ENCODE measurements at places on chromosomes 5 and 9.

- no peak for DNase-seq
Measured at GRCh38 chr9:104494808-104495207, 9.3 kb upstream of the OR13F1 start.

GRCh38 chr5:67802766-67803165 lies 412.8 kb upstream of the PIK3R1 start:
- DNase-seq = no peak

GRCh38 chr5:31754741-31755675 lies 116.1 kb downstream of the PDZD2 start:
- DNase-seq = no peak

DNA sequence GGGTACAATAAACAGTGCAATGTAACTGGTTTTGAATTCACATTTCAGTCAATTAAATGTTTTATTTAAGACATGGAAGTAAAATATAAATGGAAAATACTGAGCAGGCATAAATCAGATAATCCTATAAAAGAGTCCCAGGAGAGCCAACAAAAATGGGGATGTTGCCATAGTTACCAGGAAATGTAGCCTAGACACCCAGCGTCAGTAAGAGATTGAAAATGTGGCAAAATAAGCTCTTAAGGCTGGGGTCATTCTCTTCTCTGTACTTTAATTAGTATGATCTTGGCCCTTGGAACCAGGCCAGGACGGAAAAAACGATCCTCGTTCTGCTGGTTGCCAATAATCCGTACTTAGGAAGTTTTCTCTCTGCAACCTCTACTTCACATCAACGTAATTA lies 18.9 kb upstream of the RASEF start:
- DNase-seq = no peak

DNA sequence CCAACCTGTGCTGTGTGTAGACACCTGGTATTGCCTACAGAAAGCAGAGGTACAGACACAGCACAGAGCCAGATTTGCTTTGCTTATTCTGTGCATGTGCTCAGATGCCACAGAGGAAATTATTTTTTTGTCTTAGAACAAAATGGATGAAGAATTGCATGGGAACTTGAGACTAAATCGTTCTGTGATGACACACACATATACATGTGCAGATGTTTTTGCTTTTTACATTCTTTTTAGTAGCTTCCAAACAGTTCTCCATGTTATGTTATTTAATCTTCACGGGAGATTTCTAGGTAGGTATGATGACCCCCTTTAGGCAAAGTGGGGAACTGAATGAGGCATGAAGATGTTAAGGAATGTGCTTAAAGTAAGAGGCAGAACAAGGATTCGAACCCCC lies 221.5 kb upstream of the PANK3 start:
- no peak for DNase-seq

DNA sequence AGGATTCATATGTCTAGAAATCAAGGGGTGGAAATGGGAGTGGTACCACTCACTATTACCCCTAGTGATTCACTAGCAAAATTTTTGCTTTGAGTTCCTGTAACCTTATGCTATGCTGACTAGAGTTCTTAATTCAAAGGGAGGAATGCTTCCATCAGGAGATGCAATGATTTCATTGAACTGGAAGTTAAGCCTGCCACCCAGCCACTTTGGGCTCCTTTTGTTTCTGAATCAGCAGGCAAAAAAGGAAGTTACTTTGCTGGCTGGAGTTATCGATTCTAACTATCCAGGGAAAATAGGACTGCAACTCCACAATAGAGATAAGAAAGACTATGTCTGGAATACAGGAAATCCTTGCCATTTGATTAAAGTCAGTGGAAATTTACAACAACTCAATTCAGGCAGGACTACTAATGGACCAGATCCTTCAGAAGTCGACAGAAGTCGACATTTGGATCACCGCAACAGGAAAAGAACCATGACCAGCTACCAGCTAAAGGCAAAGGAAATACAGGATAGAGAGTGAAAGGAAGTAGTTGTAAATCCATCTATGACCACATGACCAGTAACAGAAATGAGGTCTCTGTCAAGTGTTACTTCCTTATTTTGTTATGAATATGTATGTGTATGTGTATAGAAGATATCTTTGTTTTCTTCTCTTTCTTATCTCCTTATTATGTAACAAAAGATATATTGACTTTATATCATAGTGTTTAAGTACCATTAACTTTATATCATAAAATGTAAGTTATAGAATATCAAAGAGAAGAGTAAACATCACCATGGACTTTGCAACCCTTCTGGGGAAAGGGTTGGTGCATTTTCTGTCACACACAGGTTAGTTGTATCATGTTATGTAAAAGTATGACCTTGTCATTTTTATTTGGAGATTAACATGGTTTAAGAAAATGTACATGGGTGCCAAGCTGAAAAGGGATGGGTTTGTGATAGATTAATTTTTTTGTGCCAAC lies 198.7 kb upstream of the HAPLN1 start:
- DNase-seq = no peak
